ENCODE measurements at places on chromosomes 16 and 17.

DNA sequence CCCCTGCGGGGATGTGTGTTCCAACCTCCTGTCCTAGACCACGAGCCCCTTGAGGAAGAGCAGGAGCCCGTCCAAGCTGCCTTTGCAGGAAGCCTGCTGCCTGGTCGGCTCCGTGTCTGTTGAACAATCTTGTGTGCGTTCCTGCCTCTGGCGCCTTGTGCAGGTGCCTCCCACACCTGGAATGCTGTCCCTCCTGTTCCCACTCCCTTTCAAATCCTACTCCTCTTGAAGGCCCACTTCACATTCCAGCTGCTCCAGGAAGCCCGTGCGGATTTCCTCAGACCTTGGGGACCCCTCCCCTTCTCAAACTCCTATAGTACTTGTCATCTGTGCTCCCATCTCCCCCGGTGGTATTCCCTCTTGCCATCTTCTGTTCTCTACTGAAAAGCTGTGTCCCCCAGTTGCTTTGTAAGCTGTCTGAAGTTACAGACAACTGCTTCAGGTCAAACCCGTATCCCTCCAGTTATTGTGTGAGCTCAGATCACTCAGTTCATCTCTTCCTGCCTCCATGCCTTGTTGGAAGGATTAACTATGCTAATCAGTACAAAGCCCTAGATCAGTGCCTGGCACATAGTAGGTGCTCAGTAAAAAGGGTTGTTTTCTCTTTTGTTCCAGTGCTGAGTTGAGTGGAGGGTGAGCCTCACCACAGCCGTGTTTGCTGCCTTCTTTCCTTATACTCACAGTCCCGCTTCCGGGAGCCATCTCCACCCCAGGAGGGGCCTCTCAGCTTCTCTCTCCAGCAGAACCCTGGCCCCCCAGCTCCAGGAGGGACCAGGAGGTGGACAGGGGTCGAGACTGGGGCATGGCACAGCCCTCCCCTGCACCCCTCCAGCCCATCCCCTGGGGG, 241.8 kb upstream of the CIBAR2 start:
- peak; percentile 57 for DNase-seq

DNA sequence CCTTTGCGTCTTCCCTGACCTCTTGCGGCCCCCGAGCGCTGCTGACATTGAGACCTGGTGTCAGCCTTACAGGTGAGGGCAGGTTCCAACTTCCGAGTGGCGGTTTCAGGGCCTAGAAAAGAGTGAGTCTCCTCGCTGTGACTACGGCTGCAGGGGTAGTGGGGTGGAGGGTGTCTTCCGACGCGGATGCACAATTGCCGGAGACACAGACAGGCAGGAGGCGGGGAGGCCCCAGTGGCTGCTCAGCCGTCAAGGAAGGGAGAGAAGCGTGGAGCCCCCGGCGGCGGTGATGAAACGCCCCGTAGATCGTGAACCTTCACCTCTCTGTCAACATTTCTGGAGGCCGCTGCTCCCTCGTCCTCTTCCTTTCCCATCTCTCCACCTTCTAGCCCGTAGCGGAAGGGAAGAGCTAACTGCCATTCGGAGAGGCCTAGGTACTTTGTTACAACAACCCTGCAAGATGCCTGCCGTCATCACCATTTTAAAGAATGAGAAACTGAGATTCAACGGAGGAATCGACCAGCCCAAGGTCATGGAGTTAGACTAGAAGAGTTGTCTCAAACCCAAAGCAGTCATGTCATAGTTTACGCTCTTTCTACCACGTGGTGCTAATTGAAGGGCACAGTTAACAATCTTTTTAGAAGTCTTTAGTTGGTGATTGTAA, 485 bp downstream of the DNAJA3 start:
- no peak for DNase-seq

DNA sequence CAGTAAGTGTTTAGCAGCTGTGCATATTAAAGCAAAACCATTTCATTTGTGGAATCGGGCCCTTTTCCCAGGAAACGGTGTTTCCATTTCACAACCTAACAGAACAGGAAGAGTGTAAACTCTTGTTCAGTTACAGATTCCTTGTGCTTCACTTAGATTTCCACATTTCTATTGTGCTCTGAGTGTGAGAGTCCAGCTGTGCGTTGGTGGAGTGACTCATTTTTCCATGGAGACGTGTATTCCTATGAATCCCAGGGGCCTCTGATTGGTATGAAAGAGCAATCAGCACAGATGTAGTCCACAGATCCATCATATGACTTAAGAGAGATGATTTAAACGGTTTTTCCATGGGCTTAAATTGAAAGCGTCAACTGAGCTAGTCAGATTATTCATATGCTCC, 13.3 kb upstream of the CAVIN1 start:
- DNase-seq: peak; percentile 84

GRCh38 chr17:48262982-48263730, 155.6 kb downstream of the SNX11 start:
- peak; percentile 47 for DNase-seq

- peak; percentile 23 for DNase-seq
These were observed at the start of gene YBX2 for GRCh38 chr17:7294614-7295153. TSS of gene YBX2 (minus strand) at chr17:7294639. CDS start at chr17:7294500, 139 bp downstream.

- DNase-seq: no peak
These were observed 15.1 kb upstream of the BAIAP2 start for GRCh38 chr17:81019563-81020442.

DNA sequence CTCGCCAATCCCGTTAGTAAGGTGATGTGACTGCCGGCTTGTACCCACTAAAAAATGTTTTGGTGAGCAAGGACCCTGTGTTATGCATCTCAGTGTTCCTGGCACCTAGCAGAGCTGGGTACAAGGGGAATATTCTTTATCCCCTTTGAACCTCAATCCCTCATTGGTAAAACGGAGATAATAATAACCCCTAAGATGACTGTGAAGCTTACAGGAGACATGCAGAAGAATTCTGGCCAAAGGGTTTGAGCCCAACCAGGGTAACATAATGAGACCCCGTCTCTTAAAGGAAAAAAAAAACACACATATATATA, 896 bp downstream of the GGA2 start:
- no peak for DNase-seq

- DNase-seq: no peak
These were observed 5.1 kb downstream of the ITGA2B start for GRCh38 chr17:44384281-44384822.

- peak; percentile 45 for DNase-seq
These were observed at the start of gene RIPOR1 for GRCh38 chr16:67528222-67528869. TSS of gene RIPOR1 (plus strand) at chr16:67528829. CDS start at chr16:67538447, 9,618 bp downstream.

- peak; percentile 44 for DNase-seq
These were observed 256.7 kb downstream of the CDH11 start for GRCh38 chr16:64865069-64865696.

DNA sequence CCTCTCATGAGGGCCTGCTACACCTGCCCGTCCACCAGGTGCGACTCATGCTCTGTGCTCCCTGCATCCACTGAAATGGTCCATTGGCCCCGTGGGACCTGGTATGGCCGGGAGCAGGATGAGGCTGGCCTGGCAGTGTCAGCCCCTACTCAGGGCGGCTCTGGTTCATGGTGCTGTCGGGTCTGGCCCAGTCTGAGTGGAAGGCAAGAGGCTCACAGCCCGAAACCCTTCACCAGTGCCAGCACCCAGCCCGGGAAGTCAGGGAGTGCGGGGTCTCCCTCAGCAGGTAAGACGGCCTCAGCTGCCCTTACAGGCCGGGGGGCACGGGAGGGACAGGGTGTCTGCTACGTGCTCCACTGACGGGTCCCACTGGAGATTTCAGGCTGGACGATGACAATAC, 40.5 kb upstream of the RASD1 start:
- no peak for DNase-seq

GRCh38 chr16:1308036-1308976, 1.1 kb upstream of the UBE2I start:
- no peak for DNase-seq

DNA sequence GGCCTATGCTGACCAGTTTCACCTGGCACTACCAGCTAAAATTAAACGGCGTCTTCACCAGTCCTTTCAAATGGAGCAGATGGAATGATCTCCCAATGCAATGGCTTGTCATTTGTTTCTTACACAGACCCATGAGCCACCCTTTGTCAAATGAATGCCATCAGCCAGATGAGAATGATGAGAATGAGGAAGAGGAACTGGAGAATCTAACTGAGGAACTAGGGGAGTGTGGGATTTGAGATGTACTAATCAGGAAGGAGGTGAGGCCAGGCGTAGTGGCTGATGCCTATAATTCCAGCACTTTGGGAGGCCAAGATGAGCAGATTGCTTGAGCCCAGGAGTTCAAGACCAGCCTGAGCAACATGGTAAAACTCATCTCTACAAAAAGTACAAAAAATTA, 116.4 kb downstream of the HS3ST3A1 start:
- DNase-seq: no peak

DNA sequence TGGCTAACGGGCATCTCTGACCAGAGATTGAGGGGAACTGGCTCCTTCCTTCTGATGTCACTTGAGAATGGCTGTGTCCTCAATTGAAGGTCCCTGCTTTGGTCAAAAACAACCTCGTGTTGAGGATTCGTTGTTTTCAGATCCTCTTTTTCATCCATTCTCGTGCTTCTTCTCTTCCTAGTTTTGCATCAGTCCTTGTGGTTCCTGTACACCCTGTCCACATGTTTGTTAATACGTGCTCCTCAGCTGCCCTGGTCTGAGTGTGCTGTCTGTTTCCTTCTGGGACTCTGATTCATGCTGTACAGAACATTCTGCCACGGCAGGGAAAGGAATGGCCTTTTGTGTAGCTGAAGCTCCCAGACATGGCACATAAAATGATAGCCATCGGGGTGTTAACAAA, 863.2 kb upstream of the GOT2 start:
- DNase-seq: no peak

GRCh38 chr16:11719171-11719570, 23.5 kb downstream of the TXNDC11 start:
- DNase-seq: no peak

GRCh38 chr17:32142857-32143526, 690 bp downstream of the RHOT1 start:
- DNase-seq: peak; percentile 35

- peak; percentile 88 for DNase-seq
These were observed 34.2 kb downstream of the CD300LF start for GRCh38 chr17:74678541-74678940.

DNA sequence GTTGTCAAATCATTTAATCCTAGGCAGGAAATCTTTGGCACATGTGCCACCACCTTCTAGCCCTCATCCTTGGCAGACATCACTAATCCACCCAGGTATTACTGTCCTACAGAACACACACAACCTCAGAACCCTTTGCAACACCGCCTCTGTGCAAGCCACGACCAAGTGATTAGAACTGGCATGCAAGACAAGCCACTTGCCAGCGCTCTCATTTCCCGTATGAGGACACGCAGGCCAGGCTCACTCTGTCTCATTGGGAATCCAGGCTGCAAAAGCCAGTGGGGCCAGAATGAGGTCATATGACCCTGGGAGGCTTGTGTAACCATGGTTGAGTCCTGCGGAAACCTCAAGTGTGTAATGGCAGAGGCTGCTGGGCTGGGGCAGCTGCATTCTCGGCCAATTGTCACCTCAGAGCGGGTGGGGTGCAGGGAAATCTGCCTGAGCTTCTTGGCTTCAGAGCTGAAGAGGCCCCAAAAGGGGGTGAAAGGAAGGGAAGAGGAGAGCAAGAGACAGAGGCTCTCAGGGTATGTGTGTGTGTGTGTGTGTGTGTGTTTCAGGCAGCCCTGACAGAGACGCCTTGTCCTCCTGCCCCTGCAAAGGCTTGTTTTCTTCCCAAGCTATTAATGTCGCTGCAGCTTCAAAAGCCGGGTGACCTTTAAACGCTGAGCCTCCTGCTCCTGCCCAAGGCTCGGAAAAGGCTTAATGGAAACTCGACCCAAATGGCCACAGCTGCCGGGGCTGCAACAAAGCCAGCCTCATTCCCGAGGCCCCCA, 43.2 kb upstream of the MRPS23 start:
- DNase-seq: no peak

- peak; percentile 43 for DNase-seq
These were observed 240.0 kb downstream of the C16orf95 start for GRCh38 chr16:87076950-87077749.

- no peak for DNase-seq
These were observed 76.0 kb downstream of the CLEC16A start for GRCh38 chr16:11020388-11020787.

DNA sequence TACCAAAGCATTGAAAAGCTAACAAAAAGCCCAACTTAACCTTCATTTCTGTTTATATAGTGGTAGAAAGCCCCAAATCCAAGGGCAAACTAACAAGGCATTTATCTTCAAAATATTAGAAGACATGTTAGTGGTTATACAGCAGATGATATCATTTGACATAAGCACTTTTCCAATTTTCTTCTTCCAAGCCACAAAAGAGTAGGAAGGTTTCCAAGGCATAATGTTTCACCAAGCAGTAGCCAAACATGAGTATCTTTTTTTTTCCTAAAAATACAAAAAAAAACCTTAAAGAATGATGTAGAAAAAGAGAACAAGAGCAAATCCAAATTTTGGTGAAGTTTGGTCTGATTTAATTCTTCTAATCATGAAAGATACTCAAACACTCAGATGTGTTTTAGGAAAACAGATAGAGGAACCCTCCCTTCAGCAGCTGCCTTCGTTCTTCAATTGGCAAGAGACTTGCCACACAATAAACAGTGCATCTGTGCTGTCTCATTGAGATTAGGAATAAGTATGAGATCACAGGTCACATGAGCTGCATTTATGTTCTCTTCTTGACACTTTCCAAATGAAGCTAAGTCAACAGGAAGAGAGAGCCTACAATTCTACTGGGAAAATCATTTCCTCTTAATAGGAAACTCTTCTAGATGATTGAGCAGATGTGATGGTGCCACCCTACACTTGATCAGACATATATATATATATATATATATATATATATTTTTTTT, 106.7 kb downstream of the TTC19 start:
- DNase-seq: no peak
